ENCODE measurements at places on chromosomes 6 and 20. TPM values are rescaled to one million over a fixed set of nuclear protein-coding genes. Genes with fewer than 3 reads are reported as not detected.

- no peak for ATAC-seq
Measured at GRCh38 chr20:9032758-9033157, 36.1 kb upstream of the PLCB4 start.

The CST2 gene
- 0.87 TPM for total RNA-seq

The CST7 gene
- 4.0 TPM for total RNA-seq

The SDC4 gene
- total RNA-seq = 182 TPM

- ATAC-seq = no peak
Measured at GRCh38 chr6:167094436-167094819, 28.5 kb upstream of the CCR6 start.

The NRSN1 gene
- total RNA-seq = 0.40 TPM

The CAGE1 gene
- total RNA-seq = not detected

The SLC39A7 gene
- 79.9 TPM for total RNA-seq

- ATAC-seq = no peak
Measured at GRCh38 chr20:6921717-6922386, 154.4 kb downstream of the BMP2 start.

DNA sequence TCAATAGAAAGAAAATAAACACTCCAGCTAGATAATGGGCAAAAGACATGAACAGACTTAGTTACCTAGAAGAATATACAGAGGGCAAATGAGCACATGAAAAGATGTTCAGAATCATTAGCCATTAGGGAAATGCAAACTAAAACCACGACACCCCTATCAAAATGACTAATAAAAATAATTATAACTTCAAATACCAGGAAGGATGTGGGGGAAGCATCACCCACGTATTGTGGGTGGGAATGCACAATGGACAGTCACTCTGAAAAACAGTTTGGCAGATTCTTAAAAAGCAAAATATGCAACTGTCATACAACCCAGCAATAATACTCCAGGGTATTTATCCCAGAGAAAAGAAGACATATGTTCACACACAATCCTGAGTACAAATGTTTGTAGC lies 92.6 kb downstream of the DLL1 start:
- no peak for ATAC-seq

DNA sequence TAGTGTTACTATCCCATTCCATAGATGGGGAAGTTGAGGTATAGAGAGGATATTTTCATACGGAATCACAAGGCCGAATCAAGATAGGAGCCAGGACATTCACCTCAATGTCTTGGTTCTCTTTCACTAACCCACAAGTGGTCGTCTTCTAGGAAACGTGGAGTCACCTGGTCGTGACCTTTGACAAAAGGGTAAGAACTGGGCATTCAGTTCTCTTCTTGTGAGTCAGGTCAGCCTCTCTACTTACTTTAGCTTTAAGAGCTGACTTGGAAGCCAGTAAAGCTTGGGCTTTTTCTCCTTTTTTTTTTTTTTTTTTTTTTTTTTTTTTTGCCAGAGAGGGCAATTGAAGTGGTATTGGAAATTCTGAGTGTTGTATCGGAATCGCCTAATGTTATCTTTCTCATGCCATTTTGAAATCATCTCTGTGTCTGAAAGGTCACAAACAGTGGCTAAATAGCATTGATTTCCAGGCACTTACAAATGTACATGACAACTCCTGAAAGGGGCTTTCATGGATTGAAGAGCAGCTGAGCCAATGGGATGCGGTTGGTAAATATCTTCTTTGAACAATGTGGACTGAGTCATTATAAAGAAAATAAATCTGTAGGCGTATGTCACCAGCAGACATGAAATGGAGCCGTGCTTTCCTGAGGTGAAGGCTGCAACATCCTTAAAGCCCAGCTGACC lies 356.9 kb downstream of the KIF16B start:
- ATAC-seq = no peak

DNA sequence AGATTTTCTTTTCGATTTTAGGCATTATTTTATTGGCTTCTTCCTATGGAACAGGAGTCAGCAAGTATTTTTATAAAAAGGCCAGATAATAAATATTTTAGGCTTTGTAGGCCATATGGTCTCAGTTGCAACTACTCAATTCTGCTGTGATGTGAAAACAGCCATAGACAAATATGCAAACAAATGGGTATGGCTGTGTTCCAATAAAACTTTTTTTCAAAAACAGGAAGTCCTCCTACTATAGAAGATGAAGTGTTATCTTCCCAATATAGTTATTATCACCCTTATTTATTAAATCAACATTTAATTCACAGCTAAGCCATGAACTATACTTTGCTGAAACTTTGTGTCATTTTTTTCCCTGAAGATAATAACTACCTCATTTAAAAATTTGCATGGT lies 57.2 kb downstream of the CHD6 start:
- ATAC-seq = no peak

- ATAC-seq = peak; percentile 39
Measured at GRCh38 chr20:49676581-49677291, 36.9 kb downstream of the B4GALT5 start.

GRCh38 chr20:38728911-38729642 lies 4.8 kb downstream of the SLC32A1 start:
- ATAC-seq = no peak

DNA sequence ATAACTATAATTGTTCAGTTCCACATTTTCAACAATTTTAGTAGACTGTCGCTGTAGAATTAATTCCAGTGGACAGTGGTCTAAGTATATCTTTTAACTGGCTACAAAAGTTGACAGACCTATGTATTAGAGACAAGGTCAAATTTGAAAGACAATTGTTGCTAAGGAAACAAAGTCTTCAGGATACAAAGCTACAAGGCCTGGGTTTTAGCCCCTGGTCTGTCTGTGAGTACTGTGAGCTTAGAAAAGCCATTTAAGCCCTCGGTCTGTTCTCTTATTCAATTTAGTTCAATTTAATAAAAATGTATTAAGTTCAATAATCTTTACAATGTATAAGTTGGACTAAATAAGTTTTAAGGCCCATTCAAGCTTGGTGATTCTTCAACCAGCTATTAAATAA lies 352.5 kb downstream of the HDGFL1 start:
- ATAC-seq = no peak

The C6orf141 gene
- 1.6 TPM for total RNA-seq

GRCh38 chr6:167697316-167697715 lies 129.4 kb upstream of the AFDN start:
- ATAC-seq = no peak

GRCh38 chr6:1802491-1803395 lies 193.0 kb downstream of the FOXC1 start:
- no peak for ATAC-seq

The HUS1B gene
- total RNA-seq = 0.77 TPM

DNA sequence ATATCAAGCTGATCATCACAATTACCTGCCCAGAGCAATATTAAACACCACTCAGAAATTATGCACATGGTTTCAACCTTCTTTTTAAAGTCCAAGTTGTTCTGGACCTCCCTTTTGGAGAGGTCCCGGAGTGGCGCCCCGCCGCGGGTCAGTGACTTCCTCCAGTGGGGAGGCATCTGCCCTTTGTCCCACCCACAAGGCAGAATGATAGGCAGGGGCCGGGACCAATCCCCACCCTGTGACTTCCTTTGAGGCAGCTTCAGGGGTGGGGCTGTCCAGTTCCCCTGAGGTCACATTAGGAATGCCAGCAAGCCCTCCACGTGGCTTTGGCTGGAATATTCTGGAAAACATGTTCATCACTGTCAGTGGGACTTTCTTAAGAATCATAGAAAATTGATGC lies 207.0 kb downstream of the ANKRD60 start:
- ATAC-seq = peak; percentile 62

DNA sequence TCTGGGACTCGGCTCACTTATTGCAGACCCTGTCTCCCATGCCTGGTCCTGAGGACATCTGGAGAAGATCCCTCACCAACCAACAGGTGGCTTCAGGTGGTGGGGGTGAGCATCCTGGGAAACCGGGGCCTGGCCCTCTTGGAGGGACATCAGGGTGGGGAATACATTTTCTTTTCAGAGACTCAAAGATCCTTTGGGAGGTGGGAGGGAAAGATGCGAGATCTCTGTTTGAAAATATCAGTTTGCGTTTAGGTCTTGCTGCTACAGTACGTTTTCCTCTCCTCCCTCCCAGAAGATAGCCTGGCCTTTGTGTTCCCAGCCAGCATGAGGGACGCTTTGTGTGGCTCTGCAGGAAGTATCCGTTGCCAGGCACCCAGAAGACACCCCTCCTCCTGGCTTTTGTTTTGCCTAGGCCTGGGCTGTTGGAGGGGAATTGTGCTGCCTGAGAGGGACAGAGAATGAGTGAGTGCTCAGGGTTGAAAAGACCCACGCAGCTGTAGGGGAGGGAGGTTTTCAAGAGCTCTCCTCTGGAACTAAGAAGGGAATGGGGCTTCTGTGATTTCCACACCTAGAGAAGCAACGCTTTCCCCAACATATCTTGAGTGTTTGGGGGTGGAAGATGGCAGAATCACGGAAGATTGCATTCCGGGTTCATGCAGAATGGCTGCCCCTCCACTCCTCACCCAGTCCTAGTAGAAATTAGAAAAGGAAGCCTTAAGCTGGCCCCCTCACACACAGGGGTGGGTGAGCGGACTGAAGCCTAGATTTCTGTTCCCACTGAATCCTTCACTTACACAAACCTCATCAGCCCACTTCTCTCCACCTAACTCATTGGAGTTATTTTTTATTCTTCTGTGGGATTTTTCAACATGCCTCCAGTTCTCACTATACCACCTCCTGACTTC lies 22.0 kb upstream of the SLC2A12 start:
- no peak for ATAC-seq

DNA sequence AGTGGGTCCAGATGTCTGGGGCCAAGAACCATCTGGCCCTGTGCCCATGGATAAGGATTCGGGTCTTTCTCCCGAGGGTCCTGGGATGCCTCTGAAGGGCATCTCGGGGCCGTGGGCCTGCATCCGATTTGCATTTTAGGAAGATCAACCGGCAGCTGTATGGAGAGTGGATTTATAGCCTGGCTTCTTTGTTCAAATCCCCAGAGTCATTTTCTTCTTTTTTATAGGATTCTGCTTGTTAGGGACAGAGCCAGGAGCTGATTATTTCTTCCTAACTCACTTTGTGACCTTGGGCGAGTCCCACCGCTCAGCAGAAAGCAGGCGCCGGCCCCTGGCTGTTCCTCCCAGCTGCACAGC lies 52.9 kb upstream of the APCDD1L start:
- ATAC-seq = no peak

- no peak for ATAC-seq
Measured at GRCh38 chr6:112367628-112368027, 20.5 kb downstream of the RFPL4B start.

All from gastroesophageal sphincter (tissue), 4 donors.